ENCODE measurements at places on chromosomes 1 and 21.

GRCh38 chr1:236020359-236021219 is 44.3 kb downstream of the NID1 start:
- DNase-seq, result no peak

DNA sequence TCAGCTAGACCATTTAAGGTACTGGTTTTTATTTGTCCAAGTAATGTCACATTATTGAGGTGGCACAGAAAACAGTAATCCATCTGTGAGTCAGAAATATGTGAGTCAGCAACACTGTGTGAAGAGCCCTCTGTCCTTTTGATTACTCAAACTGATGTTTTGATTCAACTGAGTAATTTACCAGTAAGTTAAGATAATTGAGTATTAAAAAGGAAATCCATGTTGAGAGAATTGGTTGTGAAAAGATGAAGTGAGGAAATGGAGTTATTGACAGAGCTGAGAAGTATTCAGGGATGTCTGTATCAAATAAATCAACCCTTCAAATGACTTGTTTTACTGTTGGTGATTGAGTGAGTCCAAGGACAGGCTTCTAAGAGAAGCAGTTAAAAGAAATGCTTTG is 302.7 kb upstream of the SGIP1 start:
- DNase-seq, result no peak

DNA sequence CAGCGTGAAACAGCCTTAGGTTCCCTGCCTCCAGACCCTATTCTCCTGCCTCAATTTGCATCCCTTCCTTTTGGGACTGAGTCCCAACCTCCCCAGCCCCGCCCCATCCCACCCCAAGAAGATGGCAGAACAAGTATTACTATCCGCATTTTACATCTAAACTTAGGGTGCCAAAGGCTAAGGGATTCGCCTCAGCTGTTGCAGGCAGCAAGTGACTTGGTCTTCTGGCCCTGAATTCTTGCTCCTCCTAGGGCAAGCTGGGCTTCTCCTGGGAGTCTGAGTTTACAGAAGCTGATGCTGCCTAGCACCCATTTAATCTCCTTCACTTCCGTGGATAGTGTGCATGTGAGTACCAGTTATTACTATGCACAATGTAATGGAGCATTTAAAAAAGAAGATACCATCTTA is 161.3 kb upstream of the NR5A2 start:
- DNase-seq, result no peak

GRCh38 chr1:180181996-180182642 is 27.4 kb downstream of the QSOX1 start:
- no peak for DNase-seq

DNA sequence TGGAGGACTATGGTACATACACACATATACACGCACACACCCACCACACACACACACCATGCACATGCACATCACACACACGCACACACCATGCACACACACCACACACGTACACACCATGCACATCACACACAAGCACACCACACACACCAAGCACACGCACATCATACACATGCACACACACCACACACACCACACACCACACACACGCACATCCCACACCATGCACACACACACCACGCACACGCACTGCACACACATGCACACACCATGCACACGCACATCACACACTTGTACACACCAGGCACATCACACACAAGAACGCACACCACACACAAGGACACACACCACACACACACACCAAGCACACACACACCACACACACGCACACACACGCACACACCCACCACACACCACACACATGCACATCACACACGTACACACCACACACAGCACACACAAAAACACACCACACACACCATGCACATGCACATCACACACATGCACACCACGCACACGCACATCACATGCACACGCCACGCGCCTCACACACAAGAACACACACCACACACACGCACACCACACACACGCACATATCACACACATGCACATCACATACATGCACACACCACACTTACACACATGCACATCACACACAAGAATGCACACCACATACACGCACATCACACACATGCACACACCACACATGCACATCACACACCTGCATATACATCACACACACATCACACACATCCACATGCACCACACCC is 9.2 kb downstream of the PDE9A start:
- no peak for DNase-seq

GRCh38 chr1:64948905-64949833 is 17.2 kb downstream of the JAK1 start:
- peak; percentile 56 for DNase-seq

DNA sequence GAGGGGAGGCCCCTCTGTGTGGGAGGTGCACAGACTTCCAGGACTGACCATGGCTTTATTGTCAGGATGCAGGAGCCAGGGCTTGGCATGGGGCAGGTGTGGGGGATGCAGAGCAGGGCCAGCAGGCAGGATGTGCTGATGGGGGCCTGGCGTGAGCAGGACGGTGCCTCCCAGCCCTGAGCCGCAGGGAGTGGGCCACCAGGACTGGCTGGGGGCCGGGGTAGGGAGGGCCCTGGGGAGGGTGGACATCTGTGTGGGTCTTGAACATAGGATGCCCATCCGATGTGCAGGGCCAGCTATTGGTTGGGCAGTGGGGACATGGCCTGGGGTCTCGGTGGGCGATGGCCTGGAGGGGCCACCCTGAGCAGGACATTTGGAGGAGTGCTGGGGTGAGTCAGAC is 15.6 kb downstream of the PRMT2 start:
- DNase-seq, result no peak

DNA sequence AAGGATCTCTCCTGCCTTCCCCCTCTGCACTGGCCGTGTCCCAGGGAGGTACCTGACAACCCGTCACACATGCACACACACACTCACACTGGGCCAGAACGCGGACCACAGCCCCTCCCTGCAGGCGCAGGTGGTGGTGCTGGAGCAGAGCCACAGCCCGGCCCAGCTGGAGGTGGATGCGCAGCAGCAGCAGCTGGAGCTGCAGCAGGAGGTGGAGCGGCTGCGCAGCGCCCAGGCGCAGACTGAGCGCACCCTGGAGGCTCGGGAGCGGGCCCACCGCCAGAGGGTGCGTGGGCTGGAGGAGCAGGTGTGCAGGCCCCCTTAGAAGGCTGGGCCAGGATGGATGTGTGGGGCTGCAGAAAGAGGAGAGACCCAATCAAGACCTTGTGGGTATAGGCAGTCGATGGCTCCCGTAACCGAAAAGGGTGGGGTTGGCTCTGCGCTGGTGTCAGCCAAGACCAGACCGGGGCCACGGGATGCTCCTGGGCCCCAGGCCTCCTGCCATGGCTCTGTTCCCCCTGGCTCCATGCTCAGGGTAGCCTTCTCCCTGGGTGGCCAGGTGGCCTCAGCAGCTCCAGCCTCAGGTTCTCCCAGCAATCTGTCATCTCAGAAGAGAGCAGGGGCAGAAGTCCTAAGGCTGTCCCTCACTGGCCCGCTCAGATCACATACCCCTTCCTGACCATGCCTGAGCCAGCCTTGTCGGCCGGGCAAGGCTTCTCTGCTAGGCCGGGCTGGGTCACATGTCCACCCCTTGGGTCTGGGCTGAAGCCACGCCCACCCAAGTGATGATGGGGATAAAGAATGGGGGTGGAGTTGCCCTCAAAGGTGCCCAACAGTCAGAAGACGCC is 8.9 kb downstream of the MFAP2 start:
- DNase-seq, result no peak

GRCh38 chr1:102833151-102833550 is 275.2 kb downstream of the COL11A1 start:
- no peak for DNase-seq

GRCh38 chr1:163267962-163268361 is 53.8 kb upstream of the NUF2 start:
- DNase-seq, result no peak

- no peak for DNase-seq
Observed at GRCh38 chr1:106222403-106222802, 834.1 kb upstream of the PRMT6 start.

GRCh38 chr1:152084853-152085252 is 4.0 kb downstream of the TCHHL1 start:
- no peak for DNase-seq

DNA sequence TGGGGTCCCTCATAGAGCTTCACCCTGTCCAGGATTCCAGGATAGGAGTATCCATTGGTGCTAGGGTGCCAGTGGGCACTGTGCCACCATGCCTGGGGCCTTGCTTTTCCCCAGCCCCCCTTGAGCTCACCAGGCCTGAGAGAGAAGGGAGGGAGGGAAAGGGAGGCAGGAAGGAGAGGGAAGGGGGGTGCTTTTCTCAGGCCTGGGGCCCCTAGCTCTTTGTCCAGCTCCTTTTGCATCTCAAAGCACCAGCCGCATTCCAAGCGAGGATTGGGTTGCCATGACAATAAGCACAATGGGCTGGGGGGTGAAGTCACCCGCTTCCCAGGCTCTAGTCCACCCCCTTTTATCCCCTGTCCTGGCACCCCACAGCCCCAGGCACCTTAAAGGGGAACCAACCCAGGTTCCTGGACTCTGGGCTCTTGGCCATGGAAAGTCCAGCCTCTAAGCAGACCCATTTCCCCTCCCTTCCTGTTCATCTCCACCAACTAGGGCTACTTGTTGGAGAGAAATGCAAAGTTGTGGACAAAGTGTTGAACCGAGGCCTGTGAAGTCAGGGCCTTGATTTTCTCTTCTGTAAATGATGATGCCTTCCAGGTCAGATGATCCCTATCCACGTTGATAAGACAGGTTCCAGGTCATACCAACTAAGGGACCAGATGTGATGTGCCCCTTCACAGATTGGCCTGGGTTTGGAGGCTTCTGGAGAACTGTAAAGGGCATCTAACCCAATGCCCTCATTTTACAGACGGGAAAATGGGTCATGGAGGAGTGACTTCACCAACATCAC is 11.4 kb downstream of the THBS3 start:
- no peak for DNase-seq

GRCh38 chr1:111225717-111226400 is 1.7 kb upstream of the CHI3L2 start:
- DNase-seq, result no peak

DNA sequence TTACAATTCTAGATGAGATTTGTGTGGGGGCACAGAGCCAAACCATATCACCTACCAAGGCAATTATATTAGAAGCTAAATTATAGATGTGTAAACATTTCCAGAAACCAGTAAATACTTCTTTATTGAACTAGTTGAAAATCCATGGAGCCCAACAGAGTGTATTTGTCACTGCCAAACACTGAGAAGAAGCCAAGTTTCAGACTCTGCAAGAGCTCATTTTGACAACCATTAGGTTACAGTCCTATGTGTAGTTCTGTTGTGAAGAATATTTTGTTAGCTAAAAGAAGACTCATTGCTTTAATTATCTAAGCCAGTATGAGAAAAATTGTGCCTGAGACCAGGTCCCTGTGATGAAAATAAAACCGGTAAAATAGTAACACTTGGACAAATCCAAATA is 358.9 kb upstream of the SGIP1 start:
- DNase-seq, result no peak

GRCh38 chr1:185404291-185404690 is 87.2 kb upstream of the IVNS1ABP start:
- DNase-seq, result no peak

GRCh38 chr1:1067860-1068516 is 6.1 kb downstream of the RNF223 start:
- DNase-seq, result no peak

- no peak for DNase-seq
Observed at GRCh38 chr1:8077120-8077573, 51.0 kb upstream of the ERRFI1 start.

- DNase-seq, result no peak
Observed at GRCh38 chr21:46027851-46028493, 46.4 kb downstream of the COL6A1 start.

DNA sequence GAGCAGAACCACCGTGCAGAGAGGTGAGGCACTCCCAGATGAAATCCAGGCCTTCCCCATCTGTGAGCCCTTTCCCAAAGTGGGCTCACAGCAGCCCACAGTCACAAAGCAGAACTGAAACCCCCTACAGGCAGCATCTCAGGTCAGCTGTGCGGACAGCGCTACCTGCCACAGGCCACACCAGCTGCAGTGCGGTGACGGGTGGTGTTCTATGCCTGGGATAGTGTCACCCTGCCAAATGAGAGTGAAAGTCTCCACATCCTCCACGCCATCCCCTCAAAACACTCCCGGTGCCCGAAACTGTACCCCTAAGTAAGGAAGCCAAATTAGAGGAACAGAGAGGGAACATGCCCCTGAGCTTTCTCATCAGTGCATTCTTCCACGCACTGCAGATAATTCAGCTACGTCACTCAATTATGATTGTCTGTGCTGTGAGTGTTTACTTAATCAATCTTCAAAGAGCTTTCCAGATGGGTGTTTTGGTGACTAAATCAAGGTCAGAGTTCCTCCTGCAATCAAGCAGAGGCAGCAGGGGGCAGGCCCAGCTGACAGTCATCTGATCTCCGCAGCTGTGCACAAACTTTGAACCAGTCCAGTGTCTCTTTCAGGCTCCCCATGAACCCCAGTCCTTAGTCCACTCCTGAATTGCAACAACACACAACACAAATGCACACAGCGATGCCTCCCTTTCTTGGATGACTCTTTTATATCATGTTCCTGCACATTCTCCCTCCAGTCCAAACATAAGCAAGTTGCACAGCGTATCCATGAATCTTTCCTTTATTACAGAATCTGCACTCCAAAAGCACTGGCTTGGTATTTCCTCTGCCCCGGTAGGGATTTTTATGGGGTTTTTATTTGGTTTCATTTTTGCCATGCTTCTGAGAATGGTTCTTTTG is 150.0 kb downstream of the TOMM20 start:
- DNase-seq, result peak; percentile 85

DNA sequence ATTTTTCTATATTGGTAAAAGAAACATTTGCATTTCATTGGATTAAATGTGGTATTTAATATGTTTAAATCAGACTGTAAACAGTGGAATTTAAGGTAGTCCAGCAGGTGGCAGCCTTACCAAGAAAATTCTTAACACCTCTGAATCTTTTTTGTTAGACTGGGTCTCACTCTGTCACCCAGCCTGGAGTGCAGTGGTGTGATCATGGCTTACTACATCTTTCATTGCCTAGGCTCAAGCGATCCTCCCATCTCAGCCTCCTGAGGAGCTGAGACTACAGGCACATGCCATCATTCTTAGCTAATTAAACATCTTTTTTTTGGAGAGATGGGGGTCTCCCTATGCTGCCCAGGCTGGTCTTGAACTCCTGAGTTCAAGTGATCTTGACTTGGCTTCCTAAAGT is 98.8 kb downstream of the RABGAP1L start:
- DNase-seq, result peak; percentile 67

DNA sequence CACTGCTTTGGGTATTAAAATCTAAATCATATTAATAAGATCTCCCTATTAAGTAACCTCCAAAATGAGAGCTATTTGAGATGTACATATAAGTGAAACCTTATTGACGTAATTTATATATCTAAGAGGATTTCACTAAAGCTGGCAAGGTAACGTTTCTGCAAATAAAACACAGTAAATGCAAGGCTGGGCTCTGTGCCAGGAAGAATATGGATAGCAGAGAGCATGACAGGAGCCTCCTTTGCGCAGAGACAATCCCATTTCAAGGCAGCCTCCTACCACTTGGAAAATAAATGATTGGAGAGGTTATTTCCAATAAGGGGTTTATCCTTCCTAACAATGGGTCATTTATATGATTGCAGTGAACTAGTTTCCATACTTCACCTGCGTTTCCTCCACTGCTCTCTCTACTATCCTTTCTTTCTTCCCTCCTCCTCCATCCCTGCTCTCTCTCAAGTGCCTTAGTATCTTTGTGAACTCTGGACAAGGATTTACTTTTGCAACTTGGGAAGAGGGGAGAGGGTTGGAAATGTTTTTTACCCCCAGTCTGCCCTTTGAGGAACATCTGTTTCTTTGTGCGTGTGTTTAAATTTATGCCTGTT is 3.0 kb upstream of the NFIA start:
- DNase-seq, result peak; percentile 76
